GM12878 (cell line): ENCODE measurements at places on chromosomes 13 and 19. TPM values are rescaled to one million over a fixed set of nuclear protein-coding genes. Genes with fewer than 3 reads are reported as not detected.

The SOX21 gene
- polyA plus RNA-seq = not detected in 2 replicates

The BORCS8 gene
- 35.7 and 40.3 TPM in 2 replicates for polyA plus RNA-seq

The DGKH gene
- 2.0 and 4.7 TPM in 2 replicates for polyA plus RNA-seq

The ZBTB45 gene
- 13.7 and 14.3 TPM in 2 replicates for polyA plus RNA-seq

The TINCR gene
- polyA plus RNA-seq = not detected in 2 replicates
